A549 treated with DMSO at 1 μM for 4 hours (cell line): ENCODE measurements at places on chromosomes 12 and 14. TPM values are rescaled to one million over a fixed set of nuclear protein-coding genes. Genes with fewer than 3 reads are reported as not detected.

Gene SLC5A8
- total RNA-seq: not detected in 5 replicates

Gene G2E3
- total RNA-seq: 14.4 to 22.9 TPM (median 17.9 TPM) in 5 replicates

Gene TRIAP1
- 70.8 to 85.1 TPM (median 80.4 TPM) in 5 replicates for total RNA-seq

Gene SMARCD1
- 72.3 to 81.7 TPM (median 75.1 TPM) in 5 replicates for total RNA-seq

Gene PNMA1
- total RNA-seq: 58.9 to 67.1 TPM (median 63.6 TPM) in 5 replicates

Gene AQP6
- total RNA-seq: 0.02 to 0.05 TPM in 2 of 5 replicates, not detected in the others

Gene NEUROD4
- not detected in 5 replicates for total RNA-seq

Gene KRT73
- total RNA-seq: not detected in 5 replicates

Gene CD163L1
- total RNA-seq: 0.42 to 0.91 TPM (median 0.52 TPM) in 5 replicates

Gene SLC39A2
- total RNA-seq: 0.09 TPM in 1 of 5 replicates, not detected in the others

Gene GARIN6
- not detected in 5 replicates for total RNA-seq

Gene DEGS2
- total RNA-seq: 0.99 to 2.4 TPM (median 1.5 TPM) in 5 replicates

Gene TCTN2
- total RNA-seq: 11.9 to 13.5 TPM (median 13.2 TPM) in 5 replicates

Gene LRP1-AS
- total RNA-seq: not detected in 5 replicates

Gene RHOJ
- total RNA-seq: not detected in 5 replicates

Gene HSPA2
- total RNA-seq: 37.8 to 53.8 TPM (median 41.6 TPM) in 5 replicates

Gene KCNMB4
- total RNA-seq: 0.12 to 0.26 TPM (median 0.15 TPM) in 5 replicates

Gene ZNF891
- total RNA-seq: 0.32 to 0.55 TPM (median 0.47 TPM) in 5 replicates

Gene AKAP5
- 0.42 to 0.52 TPM (median 0.45 TPM) in 5 replicates for total RNA-seq

Gene AKAP6
- 0.39 to 0.72 TPM (median 0.45 TPM) in 5 replicates for total RNA-seq

Gene DICER1
- 18.2 to 26.0 TPM (median 21.6 TPM) in 5 replicates for total RNA-seq

Gene C3AR1
- total RNA-seq: not detected in 5 replicates

Gene KRT71
- not detected in 5 replicates for total RNA-seq

Gene LRRC43
- total RNA-seq: 0.10 to 0.18 TPM (median 0.15 TPM) in 3 of 5 replicates, not detected in the others
